ENCODE measurements at places on chromosomes 1 and 21.

DNA sequence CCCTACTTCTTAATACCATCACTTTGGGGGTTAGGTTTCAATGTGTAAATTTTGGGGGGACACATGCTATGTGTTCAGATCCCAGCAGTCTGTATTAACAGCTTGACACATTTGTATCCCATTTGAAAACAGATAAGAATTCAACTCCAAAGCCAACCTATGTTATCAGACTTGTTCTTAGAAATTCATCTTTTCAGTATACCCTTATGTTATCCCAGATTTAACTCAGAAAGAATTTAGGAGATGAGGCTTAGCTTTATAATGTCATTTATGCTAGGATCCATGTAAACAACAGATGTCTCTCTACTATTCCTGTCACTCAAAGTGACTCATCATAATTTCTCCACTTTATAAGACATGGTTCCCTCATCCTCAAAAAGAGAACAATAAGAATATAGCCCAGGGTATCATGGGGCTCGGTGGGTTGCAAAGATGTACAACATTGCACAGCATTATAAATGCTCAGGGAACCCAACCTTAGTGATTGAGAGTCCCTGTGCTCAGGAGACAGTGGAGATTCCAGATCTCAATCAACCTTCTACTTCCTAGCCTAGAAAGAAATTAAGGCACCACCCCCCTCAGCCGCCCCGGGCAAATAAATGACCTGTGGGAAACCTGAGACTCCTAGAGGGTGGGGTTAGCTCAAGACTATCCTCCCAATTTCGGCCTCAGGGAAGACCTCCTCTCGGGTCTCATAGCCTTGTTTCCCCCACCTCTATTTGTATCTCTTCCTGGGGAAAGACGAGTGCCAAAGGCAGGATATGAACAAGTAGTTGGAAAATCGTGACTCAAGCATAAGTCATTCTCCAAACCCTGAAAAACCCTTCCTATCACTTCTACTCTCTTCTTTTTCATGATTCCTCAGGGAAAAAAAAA is 265.1 kb upstream of the CAMK1G start:
- no peak for DNase-seq

DNA sequence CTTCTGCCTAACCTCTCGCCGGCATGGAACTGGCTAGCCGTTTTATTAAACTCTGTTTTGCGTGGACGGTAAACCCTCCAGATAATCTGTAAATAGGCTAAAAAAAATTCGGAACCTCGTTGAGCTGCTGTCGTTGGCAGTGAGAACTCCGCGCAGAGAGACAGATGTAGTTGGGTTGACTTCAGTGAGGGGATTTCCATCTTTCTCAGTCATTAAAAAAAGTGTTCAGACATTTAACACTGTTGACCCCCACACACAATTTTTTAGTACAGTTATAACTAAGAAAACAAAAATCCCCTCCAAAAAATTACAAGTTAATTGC is 464 bp downstream of the PARK7 start:
- no peak for DNase-seq

- no peak for DNase-seq
Measured at GRCh38 chr1:202316186-202316585, 25.6 kb downstream of the UBE2T start.

DNA sequence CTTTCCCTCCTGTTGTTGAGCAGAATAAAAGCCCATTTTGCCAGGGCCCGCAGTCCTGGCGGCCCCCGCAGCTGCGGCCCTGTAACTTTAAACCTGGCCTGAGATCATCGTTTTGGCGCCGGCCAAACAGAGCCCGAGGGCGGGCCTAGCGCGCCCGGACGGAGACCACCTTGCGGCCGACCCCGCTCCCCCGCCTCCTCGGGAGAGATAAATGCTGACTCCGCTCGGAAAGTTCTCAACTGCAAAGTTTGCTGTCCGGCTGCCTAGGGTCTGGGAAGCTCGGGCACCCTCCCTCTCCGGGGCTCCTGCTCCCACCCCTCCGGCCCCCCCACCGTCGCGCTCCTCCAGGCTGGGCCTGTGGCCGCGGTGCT is at the start of gene PDPN:
Gene PDPN (plus strand): TSS at position 238 of the 371 bp plus-strand sequence. CDS start 202 bp downstream, outside the sequence.
- no peak for DNase-seq

GRCh38 chr1:56199061-56199460 is 380.3 kb downstream of the PLPP3 start:
- DNase-seq: no peak

GRCh38 chr1:183125279-183125999 is 60.6 kb upstream of the LAMC2 start:
- no peak for DNase-seq

- DNase-seq: no peak
Measured at GRCh38 chr1:225437710-225438437, 10.0 kb upstream of the LBR start.

DNA sequence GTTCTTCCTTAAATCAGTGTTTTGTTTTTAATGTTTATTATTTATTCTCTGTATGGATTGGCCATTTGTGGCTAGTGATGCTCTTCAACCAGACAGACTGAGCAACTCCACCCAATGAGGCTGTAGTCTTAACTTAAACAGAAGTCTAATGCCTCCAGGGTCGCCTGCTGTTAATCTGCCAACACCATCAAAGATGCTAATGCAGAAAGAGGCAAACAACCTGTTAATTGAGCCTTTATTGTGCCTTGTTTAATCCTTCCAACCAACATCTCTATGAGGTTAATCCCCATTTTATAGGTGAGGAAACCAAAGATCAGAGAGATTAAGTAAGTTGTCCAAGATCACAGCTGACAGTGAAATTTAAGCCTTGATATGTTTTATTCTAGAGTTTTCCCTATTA is 79.4 kb upstream of the SSX2IP start:
- DNase-seq: no peak

- peak; percentile 18 for DNase-seq
Measured at GRCh38 chr1:208781391-208782045, 537.3 kb upstream of the PLXNA2 start.

DNA sequence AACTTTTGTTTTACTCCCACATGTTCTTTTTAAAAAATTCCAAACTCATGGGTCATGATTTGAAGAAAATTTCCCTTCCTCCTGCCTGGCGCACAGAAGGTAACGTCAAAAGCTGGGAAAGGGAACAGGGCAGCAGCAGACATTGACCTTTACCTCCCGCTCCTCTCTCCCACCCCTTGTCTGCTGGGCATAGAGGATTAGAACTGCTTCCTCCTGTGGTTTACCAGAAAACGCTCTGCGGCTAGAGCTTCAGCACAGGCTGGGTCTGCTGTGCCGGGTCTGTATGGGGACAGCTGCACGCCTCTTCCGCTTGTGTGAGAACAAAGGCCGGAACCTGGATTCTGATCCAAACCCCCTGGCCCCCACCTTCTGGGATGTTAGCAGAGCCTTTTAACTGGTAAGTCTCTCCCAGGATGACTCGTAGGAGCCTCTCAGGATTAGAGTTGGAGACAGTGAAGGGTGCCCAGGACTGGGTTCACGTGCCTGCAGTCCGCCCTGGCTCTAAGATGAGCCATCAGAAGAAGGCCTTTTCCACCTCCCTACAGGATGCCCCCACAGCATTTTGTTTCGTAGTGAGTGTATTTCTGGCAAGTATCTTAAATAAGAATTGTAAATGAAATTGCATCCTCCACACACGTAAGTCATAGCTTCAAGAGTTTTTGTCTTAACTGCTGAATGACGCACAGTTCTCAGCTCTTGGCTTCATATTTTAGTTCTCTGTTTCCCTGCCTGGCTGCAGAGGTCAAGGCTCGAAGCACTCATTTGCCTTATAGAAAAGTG is 5.2 kb downstream of the H6PD start:
- no peak for DNase-seq

DNA sequence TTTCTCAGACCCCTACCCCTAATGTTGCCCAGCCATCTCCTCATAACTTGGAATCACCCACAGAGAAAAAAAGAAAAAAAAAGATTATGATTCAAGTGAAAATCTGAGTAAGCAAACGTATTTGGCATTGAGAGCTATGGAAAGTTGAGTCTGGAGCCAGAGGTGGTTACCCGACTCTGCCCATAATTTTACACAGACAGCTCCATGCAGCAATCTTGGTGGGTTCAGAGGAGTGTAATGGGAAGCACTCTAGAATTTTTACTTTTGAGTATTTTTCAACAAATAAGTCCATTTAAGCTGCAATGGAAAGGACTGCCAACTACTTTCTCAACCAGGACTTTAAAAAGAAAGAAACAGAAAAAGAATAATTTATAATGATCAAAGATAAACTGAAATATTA is 62.7 kb downstream of the ZC3H11B start:
- DNase-seq: no peak

- no peak for DNase-seq
Measured at GRCh38 chr1:27592232-27592930, 11.6 kb downstream of the AHDC1 start.

- DNase-seq: no peak
Measured at GRCh38 chr1:15353839-15354579, 55.7 kb upstream of the EFHD2 start.

GRCh38 chr1:212920896-212921295 is 29.4 kb upstream of the VASH2 start:
- no peak for DNase-seq

DNA sequence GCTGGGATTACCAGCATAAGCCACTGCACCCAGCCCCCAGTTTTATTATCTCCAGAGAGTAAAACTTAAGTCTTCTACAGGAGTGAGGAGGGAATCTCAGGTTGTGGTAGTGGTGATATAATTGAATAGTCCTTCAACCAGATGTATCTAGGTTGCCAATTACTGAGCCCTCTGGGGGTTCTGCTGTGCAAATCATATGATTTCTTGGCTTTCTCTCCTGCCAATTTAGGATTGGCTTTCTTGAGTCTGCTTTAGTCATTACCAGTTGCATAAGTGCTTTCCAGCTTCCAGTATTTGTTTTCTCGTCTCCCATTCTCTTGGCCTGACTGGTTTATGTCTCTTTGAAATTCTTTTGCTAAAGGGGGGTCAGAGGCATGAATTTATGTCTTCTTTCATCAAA is 11.1 kb downstream of the CPT2 start:
- no peak for DNase-seq

DNA sequence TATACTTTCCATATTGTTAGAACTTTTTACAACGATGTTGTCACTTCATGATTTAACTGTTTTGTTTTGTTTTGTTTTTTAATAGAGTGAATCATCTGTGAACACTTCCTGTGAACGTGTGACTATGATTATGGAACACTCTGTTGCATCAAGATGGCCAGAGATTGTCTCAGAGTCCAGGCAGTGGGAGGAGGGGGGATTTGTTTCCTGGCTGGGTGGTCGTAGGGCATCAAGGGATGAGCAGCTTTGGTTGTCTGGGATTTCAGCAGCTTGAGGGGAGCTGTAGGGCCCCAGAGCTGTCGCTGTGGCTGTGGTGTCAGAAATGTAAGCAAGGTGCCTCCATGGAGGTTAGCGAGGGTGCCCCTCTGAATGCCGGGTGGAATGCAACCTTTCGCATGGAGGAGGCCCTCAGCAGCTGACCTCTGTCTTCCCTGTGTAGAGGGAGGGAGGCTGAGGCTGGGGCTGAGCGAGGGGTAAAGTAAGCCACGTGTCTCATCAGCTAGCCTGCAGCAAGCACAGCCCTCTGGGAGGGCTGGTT is 21.4 kb downstream of the NEK2 start:
- no peak for DNase-seq

DNA sequence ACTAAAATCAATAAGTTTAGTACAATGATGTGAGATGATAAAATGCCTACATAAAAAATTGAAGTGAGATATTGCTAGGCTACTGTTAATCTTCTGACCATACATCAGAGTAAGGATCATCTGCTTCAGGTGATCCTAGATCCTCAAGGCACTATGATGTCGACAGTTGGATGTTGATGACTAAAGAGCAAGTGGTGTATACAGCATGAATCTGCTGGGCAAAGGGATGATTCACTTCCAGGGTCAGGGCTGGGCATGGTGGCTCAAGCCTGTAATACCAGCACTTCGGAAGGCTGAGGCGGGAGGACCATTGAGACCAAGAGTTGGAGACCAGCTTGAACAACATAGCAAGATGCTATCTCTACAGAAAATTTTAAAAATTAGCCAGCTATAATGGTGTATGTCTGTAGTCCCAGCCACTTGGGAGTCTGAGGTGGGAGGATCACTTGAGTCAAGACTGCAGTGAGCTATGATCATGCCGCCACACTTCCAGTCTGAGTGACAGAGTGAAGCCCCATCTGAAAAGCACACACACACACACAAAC is 24.6 kb downstream of the NUF2 start:
- no peak for DNase-seq

- DNase-seq: no peak
Measured at GRCh38 chr1:40895601-40896000, 33.4 kb upstream of the CITED4 start.

- no peak for DNase-seq
Measured at GRCh38 chr1:59604191-59604590, 210.6 kb upstream of the HOOK1 start.

GRCh38 chr1:183761871-183762270 is 43.0 kb upstream of the RGL1 start:
- DNase-seq: no peak

GRCh38 chr21:14493731-14494130 is 52.4 kb downstream of the SAMSN1 start:
- no peak for DNase-seq

DNA sequence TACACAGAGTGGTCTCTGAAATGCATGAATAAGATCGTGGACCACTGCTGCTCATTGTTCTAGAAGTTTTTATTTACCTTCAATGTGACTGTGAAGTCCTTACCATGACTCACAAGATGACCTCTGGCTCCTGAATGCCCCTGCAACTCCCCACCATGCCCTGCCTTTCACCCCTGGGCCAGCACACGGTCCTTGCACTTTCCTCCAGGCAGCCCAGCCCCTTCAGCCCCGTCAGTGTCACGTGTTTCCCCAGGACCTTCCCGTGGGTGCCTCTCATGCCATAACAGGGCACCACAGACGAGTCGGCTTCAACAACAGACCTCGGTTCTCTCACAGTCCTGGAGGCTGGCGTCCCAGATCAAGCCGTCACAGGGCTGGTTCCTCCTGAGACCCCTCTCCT is 62.1 kb downstream of the B3GALT5 start:
- DNase-seq: no peak

- DNase-seq: no peak
Measured at GRCh38 chr1:9486466-9487140, 52.7 kb upstream of the SLC25A33 start.

DNA sequence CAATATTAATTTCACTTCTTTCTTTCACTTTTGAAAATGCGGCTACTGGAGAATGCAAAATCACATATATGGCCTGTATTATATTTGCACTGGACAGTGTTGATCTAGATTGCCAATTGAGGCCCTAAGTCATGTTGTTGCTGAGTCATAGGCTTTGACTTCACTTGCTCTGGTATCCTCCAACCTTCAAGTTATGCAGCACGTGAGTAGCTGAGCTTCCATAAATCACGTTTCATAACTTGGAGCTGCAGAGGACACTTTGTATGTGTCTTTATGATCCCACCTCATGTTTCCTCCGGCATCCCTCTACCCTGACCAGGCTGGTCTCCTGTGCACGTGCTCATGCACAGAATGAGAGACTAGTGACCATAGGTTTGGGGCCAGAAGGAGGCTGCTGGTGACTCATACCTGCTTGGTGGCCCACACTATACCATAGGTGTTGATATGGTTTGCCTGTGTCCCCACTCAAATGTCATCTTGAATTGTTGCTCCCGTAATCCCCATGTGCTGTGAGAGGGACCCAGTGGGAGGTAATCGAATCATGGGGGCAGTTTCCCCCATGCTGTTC is 103.0 kb upstream of the TSPAN2 start:
- no peak for DNase-seq

All from NCI-H526 treated with DMSO at 0.1 percent for 48 hours (cell line).